Stimulated activated CD4-positive, alpha-beta T cell treated with anti-CD3 and anti-CD28 coated beads, Interleukin-2, amount 100 ng/mL, for 24 hours (primary cell): ENCODE measurements at places on chromosomes 2 and 18.
A peak's percentile ranks its signal among the peaks of the same experiment; 100 is the strongest.

DNA sequence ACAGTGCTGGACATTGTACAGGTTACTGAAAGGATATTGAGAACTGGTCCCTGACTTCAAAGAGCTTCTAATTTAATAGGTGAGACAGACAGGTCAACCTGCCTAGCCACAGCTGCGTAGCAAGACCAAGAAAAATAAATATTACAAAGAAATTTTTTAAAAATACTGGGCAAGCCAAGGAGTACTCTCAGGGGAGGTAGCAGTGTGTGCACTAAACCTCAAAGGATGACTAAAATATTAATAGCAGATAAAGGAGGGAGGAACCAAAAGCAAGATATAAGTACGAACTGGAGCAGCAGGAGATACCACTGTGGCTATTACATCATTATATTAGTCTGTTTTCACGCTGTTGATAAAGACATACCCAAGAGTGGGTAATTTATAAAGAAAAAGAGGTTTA is 14.9 kb downstream of the SCG2 start:
- no peak for DNase-seq

DNA sequence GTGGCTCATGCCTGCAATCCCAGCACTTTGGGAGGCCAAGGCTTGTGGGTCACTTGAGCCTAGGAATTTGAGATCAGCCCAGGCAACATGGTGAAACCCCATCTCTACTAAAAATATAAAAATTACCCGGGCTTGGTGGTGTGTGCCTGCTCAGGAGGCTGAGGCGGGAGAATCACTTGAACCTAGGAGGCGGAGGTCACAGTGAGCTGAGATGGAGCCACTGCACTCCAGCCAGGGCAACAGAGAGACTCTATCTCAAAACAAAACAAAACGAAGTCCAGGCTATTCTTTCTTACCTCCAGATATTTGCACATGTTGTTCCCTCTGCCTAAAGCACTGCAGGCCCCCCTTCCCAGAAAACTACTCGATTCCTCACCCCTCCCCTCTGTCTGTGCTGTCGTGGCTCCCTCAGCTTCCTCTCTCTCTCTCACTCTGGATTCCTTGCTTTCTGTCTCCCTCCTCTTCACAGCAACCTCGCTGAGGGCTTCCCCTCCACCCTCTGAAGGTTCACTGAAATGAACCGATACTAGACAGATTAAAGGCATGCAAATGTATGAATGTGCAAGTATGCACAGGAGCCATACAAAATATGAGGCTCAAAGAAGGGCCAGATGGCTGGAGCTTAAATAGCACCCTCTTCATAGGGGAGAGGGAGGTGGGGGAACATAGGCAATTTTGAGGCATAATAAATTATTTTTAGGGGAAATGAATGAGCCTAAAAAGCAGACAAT is 18.5 kb downstream of the TMEM177 start:
- no peak for DNase-seq

- DNase-seq: no peak
These were observed 33.7 kb downstream of the STARD6 start for GRCh38 chr18:54323970-54324369.

DNA sequence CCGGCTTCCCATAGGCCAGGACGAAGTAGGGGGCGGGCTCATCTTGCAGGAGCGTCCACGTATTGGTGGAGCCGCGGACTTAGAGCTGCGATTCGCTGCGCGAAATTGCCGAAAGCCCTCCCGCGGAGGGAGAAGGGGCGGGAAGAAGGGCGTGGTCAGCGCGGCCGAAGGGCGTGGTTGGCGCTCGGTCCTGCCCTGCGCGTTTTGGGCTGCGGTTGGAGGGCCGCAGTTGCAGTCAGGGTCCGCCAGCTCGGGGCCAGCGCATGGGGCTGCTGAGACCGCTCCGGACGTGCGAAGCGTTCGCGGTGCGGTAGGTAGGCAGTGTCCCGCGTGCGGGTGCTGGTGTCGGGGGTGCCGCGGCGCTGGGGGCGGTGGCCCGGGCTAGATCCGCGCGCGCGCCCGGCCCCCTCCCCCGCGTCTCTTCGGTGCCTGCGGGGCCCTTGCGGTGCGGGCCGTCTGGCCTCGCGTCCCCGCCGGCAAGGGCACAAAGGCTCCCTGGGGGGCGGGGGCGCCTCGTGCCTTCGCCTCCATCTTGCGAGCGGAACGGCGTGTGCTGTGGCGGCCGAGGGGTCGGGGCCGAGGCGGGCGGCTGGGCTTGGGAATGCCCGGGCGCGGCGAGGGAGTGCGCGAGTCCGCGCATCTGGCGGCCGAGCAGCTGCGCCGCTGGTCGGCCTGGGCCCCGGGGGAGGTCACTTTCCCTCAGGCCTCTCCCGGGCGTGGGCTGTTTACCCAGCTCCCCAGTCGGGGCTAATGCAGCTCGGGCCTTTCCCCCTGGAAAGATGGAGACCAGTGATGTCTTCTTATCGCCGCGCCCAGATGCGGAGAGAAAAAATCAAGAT is at the start of gene CEP68:
Gene CEP68 (plus strand): TSS at position 202 of the 839 bp plus-strand sequence. CDS start 13,029 bp downstream, outside the sequence.
- DNase-seq: peak; percentile 97

DNA sequence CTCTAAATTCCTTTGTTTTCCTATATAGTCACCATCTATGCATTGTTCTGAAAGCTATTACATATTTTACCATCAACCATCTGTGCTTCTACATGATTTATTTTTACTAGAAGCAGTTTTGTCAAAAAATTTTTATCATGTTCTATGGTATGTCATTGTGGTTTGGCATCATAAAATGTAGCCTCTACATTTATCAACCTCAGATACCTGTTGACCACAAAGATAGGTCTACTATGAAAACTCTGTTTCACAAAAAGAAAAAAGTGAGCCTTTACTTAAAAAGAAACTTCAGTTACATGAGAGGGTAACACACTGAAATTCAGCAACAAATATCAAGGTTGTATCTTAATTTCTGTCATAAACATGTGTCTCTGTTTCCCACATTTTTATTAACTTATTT is 3.7 kb downstream of the BCL2 start:
- DNase-seq: no peak

GRCh38 chr2:201257381-201257955 is 2.9 kb upstream of the CASP8 start:
- DNase-seq: peak; percentile 32

DNA sequence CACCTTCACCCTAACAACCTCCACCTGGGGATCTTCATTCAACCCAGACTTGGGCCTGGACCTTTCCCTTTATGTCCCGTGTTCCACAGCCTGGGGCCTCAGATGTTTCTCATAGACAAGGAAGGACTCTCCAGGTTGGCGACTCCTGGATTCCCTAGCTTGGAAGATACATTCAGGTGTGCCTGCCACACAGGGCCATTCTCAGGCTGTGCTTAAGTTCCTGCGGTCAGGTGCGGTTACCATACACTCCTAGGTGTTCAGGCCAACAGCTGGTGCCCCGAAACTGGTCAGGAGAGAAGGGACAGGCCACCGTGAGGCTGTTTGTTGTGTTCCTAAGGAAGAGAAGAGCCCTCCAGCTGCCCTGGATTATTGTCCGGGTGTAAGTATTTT is 15.6 kb downstream of the SLC4A3 start:
- DNase-seq: no peak

GRCh38 chr2:187976986-187977333 is 314.7 kb upstream of the GULP1 start:
- DNase-seq: no peak

GRCh38 chr18:6256521-6256920 is 158.2 kb downstream of the L3MBTL4 start:
- no peak for DNase-seq

DNA sequence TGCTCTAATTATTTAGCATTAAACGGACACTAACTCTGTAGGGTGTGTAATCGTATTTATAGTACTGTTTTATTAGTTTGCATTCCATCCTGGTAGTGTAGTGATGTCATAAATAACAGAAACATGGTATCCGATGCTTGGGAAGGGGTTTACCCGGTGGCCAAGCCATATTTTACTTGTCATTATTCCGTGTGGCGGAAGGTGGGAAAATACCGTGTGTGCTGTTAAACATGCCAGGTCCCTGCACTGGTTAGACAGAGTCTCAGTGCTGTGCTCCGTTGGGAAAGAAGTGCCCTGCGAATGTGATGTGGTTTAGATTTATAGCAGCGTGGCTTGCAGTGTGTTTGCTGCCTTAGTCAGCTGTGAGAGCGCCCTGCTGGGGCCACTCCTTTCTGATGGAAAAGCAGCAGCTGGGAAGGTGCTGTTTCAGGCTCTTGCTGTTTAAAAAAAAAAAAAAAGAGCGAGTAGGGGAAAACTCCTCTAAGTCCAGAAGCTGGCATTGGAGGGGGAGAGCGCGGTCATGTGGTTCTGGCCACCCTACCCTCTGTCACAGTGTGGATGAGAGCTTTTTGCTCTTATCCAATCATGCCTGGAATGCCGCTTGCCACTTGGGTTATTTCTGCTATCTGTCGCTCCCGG is 211.0 kb downstream of the NEDD4L start:
- no peak for DNase-seq
